ENCODE measurements at places on chromosomes 12 and 14.
A peak's percentile ranks its signal among the peaks of the same experiment; 100 is the strongest.

DNA sequence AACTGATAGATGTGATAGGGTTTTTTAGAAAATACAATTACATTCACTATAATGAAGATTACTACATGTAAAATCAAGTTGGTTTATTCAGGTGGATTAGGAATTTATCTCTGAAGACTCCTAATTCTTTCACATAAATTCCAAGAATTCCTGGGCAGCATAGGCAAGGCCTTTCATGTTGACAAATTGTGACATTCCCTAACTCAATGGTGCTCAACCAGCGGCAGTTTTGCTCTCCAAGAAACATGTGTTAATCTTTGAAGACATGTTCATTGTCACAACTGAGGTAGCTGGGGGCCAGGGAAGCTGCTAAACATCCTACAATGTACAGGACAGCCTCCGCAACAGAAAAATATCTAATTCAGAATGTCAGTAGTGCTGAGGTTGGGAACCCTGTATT, 46.3 kb downstream of the PTPRQ start:
- no peak for DNase-seq

- DNase-seq = no peak
Measured at GRCh38 chr12:130335517-130336392, 1.9 kb upstream of the PIWIL1 start.

- no peak for DNase-seq
Measured at GRCh38 chr12:117208206-117208605, 17.9 kb upstream of the FBXO21 start.

DNA sequence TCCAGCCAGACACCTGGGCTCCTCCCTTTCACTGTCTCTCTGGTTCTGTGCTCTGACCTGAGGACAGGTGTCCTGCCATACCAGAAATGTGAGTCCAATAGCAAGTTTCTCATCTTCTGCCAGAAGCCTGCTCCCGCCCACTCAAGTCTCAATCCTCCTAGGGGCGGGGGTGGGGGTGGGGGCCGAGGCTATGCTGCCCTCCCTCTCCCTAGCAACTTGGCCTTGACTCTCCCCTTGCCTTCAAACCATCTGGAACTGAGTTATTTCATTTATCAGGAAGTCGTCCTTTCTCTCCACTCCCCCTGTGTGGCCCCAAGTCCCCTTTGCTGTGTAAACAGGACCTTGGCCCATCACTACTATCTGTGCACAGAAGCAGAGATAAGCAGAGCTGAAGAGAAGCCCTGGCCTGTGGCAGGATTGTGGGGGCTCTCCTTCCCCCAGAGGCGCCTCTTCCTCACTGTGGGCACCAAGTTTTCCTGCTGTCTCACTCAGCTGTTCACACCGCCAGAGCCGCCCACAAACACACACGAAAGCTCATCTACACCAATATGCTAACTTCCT, 117.1 kb downstream of the DPF3 start:
- DNase-seq = peak; percentile 6

- DNase-seq = no peak
Measured at GRCh38 chr14:100359881-100360280, 36.7 kb downstream of the SLC25A47 start.

DNA sequence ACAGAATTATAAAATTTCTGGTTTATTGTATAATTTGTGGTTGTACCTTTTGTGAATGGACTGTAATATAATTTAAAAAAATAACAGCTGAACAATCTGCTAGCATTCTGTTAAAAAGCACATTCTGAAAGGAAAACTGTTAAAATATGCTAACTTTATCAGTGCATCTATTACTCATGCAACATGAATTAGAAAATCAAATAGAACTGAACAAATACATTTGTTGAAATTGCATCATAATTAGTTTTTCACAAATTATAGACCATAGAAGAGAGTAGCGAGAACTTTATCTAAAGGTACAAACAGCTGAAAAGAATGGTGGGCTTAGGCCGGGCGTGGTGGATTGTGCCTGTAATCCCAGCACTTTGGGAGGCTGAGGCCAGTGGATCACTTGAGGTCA, 33.0 kb downstream of the PTPN21 start:
- no peak for DNase-seq

GRCh38 chr12:82810568-82810967, 123.9 kb downstream of the TMTC2 start:
- no peak for DNase-seq

DNA sequence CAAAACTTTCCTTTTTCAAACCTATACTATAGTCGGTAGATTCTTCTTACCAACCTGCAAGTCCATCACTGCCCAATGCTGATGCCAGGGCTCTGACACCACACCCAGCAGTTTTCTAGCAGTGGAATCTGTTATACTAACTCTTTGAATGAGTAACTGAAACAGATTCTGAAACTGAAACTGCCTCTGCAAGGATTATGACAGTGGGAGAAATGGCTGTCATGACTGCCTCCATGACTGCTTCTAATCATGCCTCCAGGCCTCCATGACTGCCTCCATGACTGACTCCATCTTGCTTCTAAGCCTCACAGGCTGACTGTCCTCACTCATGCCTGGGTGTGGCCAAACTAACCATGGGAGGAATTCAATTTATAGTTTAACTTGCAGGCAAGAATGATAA, 29.4 kb upstream of the OXA1L start:
- DNase-seq = no peak

- no peak for DNase-seq
Measured at GRCh38 chr14:97705107-97705506, 907.9 kb downstream of the VRK1 start.

GRCh38 chr14:25622763-25623162, 572.8 kb upstream of the STXBP6 start:
- no peak for DNase-seq

- no peak for DNase-seq
Measured at GRCh38 chr12:42893803-42894202, 304.3 kb upstream of the PRICKLE1 start.

DNA sequence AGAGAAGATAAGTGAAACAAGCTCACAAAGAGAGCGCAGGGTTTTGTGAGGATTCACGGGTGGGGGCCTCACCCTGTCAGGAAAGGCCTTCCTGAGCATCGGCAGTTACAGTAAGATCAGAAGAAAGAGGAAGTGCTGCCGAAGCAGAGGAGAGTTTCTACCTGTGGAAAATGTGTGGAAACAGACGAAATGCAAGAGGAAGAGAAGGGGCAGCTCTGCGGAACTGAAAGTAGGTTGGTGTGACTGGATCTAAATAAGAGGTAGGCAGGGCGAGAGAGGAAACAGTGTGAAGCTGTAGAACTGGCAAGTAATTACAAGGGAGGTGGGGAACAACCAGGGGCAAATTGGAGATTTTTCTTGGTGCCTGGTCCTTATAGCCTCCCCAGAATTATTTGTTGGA, 2.6 kb downstream of the GPR68 start:
- DNase-seq = no peak

DNA sequence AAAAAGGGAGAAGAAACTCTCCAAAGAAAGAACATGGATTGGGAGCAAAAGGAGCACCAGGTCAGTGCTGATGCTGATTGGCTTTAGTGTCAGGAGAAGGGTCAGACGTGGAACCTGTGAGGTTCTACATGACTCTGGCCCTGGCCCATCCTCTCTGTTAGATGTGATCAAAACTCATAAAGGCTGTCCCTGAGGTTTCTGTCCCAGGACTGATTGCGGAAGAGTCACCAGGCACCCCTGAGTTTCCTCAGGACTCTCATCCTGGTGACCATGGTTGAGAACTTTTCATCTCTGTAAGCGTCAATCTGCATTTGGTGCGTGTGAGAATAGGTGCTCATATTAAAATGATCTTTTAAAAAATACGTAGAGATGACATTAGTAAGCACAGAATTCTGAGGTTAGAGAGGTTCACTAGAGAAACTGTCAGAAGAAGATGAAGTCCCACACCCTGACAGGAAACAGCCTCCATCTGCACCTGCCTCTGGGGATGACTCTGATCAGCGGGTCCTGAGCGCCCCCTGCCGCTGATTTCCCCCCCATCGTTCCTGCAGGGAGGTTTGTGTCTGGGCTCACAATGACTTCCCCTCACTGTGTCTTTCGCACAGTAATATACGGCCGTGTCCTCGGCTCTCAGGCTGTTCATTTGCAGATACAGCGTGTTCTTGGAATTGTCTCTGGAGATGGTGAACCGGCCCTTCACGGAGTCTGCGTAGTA, 741.8 kb downstream of the TMEM121 start:
- no peak for DNase-seq

GRCh38 chr12:57027805-57028153, 11.4 kb upstream of the TAC3 start:
- no peak for DNase-seq

GRCh38 chr12:13126494-13126893, 23.0 kb upstream of the GSG1 start:
- DNase-seq = no peak

DNA sequence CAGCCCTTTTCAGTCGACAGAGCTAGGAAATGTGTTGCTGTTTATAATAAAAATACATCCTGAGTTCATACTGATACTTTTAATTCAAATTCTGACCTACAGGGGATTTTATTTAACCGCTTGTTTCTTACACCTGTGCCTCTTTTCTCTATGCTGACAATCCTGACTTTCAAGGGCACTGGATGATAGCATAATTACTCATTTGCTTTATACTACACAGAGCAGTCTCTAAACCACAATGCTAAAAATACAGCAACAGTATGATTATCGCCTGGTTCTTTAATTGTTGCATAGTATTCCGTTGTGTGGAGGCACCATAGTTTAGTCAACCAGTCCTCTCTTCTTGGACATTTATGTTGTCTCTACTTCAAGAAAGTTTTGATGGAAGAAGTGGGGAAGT, 372.9 kb downstream of the DPF3 start:
- no peak for DNase-seq

- no peak for DNase-seq
Measured at GRCh38 chr12:104460973-104461698, 4.4 kb downstream of the CHST11 start.

- no peak for DNase-seq
Measured at GRCh38 chr14:74612350-74613021, 449 bp upstream of the LTBP2 start.

GRCh38 chr14:89366864-89367778, 49.9 kb downstream of the FOXN3 start:
- DNase-seq = no peak

DNA sequence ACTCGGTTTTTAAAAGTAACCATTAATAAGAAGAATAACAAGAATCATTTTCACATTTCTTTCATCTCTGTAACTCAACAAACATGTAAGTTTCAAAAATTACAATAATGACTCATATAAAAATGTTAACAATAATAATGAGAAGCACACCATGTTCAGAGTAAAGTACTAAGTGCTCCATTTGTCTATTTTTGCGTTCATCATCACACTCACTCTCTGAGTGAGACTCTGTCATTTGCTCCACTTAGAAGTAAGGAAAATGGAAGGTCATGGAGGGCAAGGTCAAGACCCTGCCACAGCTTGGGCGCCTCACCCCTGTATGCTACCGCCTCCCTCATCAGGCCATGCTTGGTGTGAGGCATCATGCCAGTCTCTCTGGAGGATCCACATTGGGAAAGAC, 129.9 kb downstream of the TMEM30B start:
- DNase-seq = no peak

DNA sequence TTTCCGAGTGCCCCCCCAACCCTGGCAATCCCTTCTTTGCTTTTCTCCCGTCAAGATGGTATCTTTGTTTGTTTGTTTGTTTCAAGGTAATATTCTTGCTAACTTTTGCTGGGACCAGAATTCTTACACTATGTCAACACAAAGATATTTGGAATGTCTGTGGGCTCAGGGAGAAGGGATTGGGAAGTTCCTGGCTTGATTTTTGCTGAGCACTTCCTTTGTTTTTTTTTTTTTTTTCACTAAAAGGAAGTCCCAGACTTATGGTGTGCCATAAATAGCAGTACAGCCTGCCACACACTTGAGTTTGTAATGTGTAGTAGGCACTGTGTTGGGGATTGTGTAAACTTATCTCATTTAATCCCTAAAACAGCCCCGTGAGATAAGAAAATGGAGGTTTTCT, 11.2 kb upstream of the RNU6-7 start:
- DNase-seq = no peak

DNA sequence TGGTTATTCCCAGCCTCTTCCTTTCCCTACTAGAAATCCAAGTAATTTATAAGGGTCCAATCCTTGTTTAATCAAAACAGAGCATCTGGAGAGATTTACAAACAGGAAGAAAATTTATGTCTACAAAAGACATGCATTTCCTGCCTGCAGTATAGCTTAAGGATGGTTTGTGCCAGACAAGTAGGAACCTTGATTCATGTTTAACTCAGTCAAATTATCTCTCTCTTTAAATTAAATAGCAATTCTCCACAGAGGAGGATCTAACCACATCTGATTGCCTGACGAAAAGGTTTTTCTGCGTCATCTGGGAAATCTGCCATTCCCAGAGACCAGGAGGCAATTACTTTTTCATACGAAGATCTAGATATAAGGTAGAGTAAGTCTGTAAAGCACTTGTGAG, 105.2 kb downstream of the ZFC3H1 start:
- DNase-seq = no peak

GRCh38 chr14:91374287-91374878, 43.2 kb downstream of the CCDC88C start:
- DNase-seq = no peak

DNA sequence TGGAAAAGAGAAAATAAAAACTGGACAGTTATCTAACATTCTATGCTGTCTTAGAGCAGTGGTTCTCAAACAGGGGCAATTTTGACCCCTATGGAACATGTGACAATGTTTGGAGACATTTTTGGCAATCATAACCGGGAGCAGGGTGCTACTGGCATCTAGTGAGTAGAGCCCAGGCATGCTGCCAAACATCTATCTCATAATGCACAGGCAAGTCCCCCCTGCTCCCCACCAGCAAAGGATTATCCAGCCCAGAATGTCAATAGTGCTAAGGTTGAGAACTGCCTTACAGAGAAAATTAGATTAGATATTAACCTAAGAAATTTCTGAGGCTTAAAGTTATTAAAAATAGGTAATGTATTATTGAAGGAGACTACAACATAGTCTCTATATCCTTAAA, 22.9 kb upstream of the CATSPERB start:
- no peak for DNase-seq

GRCh38 chr14:105065280-105066228, at the start of gene GPR132:
Gene GPR132 (minus strand): TSS chr14:105065430. CDS start chr14:105055420, 10,010 bp downstream.
- no peak for DNase-seq

DNA sequence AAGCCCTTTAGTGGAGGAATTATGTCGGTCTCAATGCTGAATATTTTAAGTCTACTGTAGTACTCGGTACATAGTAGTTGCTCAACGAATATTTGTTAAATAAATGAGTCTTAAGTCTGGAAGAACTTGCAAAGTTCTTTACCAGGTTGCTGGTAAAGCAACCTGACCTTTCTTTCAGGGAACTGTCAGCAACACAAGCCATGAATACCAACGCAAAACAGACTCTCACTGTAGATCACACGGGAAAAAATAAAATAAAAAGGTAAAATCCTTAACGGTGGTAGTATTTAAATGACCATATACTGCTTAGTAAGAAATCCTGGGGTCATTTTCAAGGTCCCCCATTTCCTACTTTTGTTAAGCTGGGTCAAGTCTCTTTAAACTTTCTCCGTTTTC, 447 bp upstream of the NUBPL start:
- DNase-seq = no peak

- no peak for DNase-seq
Measured at GRCh38 chr12:121592320-121592719, 11.5 kb upstream of the KDM2B start.

GRCh38 chr12:1552911-1553491, 41.4 kb downstream of the FBXL14 start:
- DNase-seq = no peak

GRCh38 chr12:106107566-106107965, 31.2 kb downstream of the NUAK1 start:
- no peak for DNase-seq

GRCh38 chr14:33061667-33062325, 123.1 kb downstream of the NPAS3 start:
- DNase-seq = no peak

- DNase-seq = no peak
Measured at GRCh38 chr12:27220055-27220987, 23.8 kb upstream of the STK38L start.

GRCh38 chr12:94284046-94284445, 135.7 kb downstream of the PLXNC1 start:
- no peak for DNase-seq
